ENCODE measurements at places on chromosomes 7 and 10.
A peak's percentile ranks its signal among the peaks of the same experiment; 100 is the strongest.

DNA sequence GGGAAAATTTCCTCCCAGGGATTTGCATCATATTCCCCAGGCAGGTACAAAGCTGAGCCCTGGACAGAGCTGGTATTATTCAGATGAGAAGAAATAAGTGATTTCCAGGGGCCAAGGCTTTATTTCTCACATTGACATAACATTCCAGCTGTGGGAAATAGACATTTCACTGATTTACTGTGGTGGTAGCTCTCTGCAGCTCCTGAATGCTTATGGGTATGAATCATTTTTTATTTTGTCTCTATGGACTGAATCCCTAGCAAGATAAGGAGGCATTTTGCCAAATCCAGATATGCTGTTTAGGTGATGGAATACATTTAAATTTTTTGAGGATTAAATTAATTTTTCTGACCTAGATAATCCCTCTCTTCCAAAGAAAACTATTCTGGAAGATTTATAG, 97.9 kb downstream of the MTPN start:
- DNase-seq, result no peak

GRCh38 chr7:48617993-48618392, 306.4 kb upstream of the CDC14C start:
- no peak for DNase-seq

- DNase-seq, result no peak
Observed at GRCh38 chr7:129785685-129786514, 166.9 kb downstream of the UBE2H start.

DNA sequence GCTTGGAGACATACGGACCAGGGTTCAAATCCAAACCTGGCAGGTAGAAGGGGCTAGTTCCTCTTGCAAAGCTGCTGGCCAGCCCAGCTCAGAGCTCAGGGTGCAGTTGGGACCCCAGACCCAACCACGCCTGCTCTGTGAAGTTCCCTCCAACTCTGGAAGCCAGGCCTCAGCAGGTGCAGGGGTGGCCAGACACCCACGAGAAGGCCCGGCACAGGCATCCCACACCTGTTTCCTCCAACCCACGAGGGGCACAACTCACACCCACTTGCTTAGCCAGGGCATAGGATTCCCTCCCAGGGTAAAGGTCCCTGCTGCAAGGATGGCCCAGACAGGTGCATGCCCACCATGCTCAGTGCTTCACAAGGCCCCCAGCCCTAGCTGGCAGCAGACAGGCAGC, 262.4 kb downstream of the GRID1 start:
- no peak for DNase-seq

GRCh38 chr7:130959743-130960207, 225.8 kb upstream of the KLF14 start:
- DNase-seq, result peak; percentile 79

- no peak for DNase-seq
Observed at GRCh38 chr10:63574011-63574410, 52.8 kb downstream of the REEP3 start.

- DNase-seq, result no peak
Observed at GRCh38 chr7:117875566-117875965, 2.3 kb upstream of the CTTNBP2 start.

- peak; percentile 21 for DNase-seq
Observed at GRCh38 chr7:149330914-149331567, 69.0 kb downstream of the ZNF783 start.

- DNase-seq, result no peak
Observed at GRCh38 chr7:47253650-47254080, 328.2 kb downstream of the TNS3 start.

DNA sequence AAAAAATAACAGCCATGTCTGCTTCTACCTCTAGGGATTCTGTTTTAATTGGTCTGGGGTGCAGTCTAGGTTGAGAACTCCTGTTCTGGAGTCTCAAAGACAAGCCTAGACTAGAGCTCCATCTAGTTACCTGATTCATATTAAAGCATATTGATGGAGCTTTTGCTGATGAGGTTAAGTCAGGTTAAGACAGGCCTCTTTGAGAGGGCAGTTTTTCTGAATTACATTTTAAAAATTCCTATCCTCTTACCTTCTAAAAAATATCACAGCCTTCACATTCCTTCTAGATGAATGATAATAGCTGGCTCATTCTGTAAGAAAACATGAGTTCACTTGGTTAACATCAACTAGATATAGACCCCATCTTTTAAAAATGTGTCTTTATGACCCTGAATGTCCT, 28.9 kb downstream of the MGAM start:
- DNase-seq, result no peak

GRCh38 chr7:24834128-24834798, 77.0 kb upstream of the GSDME start:
- no peak for DNase-seq

DNA sequence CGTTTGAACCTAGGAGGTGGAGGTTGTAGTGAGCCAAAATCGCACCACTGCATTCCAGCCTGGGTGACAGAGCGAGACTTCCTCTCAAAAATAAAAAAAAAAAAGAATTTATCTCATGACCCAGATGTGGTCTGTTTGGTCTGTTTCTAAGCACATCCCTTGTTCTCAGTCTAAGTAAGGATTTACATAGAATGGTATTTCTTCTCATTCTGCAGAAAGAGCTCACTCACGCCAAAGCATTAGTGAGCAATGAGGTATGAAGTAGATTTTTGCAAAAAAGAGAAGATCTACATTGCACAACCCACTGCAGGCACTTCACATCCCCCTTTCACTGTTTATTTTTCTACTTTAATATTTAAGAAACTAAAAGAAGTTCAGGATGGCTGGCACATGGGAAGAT, 76.5 kb upstream of the FGL2 start:
- no peak for DNase-seq

Measured in activated CD4-positive, alpha-beta T cell treated with anti-CD3 and anti-CD28 coated beads, Interleukin-2, Interleukin-6, amounts not matched to agents 100 ng/mL and 50 ng/mL, durations not matched to agents 16 hours and 8 hours (primary cell).